ENCODE measurements at places on chromosomes 2 and 18. TPM values are rescaled to one million over a fixed set of nuclear protein-coding genes. Genes with fewer than 3 reads are reported as not detected.

Gene PPP1R1C
- polyA plus RNA-seq = 1.5 TPM

Gene WDR54
- 46.7 TPM for polyA plus RNA-seq

DNA sequence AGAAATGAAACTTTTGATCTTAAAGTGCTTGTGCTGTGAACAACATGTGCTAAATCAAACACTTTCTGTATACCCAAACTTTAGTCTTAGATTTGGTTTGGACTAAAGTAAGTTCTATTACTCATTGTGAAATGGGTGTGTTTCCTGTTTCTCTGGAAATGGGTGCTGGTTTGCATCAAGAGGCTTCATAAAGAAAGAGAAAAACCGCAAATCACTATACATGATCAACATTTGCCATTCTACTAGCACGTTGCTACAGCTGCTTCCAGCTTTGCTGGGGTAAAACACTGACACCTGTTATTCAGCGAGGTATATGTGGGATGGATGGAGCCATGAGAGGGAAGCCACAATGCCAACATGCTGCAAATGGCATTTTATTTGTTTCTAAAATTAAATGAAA, 547.0 kb upstream of the ACVR2A start:
- DNase-seq = no peak

DNA sequence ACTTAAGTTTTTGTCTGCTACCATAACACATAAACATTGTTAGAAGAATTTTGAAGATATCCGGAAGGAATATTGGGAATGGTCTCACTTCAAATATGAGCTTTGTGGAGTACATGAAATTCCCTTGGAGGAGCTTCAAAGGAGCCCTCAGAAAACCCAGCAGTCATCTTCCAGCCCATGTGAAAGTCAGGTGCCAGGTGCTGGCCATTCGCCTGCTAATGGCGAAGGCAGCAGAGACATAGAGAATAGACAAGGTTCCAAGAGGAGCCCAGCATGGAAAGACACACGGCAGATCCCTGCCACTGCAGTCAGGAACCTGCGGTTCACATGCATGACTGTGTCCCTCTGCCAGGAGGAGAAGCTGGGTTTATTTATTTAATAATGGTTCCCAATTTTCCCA, 40.0 kb upstream of the EPG5 start:
- no peak for DNase-seq

DNA sequence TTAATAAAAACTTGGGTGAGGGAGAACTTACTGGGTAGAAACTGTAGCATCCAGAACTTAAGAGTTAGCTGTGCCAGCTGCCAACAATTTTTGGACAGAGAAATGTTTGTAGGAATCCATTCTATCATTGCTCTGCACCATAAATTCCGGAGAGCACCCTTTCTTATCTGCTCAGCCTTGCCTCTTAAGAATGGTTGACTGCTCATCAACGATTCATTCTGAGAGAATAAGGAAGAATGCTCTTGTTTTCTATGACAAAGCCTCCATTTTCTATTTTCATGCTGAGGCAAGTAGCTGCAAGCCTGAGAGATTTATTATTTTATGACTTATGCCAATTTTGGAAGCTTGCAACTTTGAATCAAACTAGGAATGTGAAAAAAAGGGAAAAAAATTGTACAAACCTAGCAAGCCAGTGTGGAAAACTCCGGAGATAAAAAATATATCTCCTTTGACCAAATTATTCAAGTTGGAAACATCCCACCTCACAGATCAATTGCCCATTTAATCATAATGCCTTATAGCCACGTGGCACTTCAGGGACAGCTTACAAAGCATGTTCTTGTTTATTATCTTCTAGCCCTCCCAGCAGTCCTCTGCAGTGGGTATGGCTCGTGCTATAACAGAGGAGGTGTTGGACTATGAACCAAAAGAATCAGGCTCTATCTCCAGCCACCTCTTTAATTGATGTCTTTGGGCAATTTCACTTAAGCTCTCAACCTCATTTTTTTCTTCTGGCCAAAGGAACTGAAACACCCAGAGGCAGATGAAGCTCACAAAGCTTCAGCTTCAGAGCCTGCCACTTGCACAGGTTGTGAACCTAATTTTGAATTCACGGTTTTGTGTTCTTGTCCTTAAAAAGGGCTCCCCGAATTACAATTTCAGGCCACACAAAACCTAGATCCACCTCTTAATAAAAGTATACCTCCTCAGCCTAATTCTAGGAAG, 40.9 kb upstream of the ATL2 start:
- no peak for DNase-seq

- DNase-seq = no peak
Measured at GRCh38 chr2:69138247-69138772, 125.3 kb downstream of the ANTXR1 start.

GRCh38 chr2:234723400-234723799, 226.5 kb upstream of the ARL4C start:
- no peak for DNase-seq

GRCh38 chr2:40540026-40540425, 88.1 kb upstream of the SLC8A1 start:
- DNase-seq = no peak

Data from left renal cortex interstitium (tissue), 4 donors.